ENCODE measurements at places on chromosomes 12 and 14.

DNA sequence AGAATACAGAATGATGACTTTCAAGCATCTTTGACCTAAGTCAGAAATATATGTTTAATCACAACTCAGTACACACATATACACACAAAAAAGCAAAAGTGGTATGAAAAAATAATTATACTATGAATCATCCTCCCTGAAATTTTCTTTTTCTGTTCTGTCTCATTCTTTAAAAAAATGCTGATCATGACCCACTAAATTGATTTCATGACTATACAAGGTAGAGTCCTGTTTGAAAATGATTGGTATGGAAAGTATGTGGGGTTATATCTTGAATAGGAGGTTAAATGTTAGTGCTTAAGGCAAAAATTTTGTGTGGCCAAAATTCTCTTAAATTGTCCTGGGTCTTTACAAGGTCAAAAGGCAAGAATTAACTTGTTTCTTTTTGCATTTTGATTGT lies 80.4 kb downstream of the SUDS3 start:
- peak; percentile 13 for DNase-seq

DNA sequence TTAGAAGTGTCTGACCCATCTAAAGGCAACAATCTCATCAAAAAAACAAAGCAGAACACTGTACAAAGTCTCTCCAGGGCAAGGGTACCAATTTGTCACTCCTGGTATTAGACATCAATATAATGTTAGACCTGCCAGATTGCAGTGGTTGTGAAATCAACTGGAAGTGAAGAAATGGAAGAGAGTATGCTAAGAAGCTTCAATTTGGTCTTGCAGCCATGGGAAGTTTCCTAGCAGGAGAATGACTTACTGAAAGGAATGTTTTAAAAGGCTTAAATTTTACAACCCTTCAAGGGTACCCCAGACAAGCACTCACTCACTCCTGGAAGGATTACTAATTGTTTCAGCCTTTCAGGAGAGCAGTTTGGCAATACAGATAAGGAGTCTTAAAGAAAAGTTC lies 18.9 kb downstream of the LLPH start:
- DNase-seq, result no peak

GRCh38 chr14:79011920-79012204 lies 841.7 kb downstream of the NRXN3 start:
- DNase-seq, result peak; percentile 79

GRCh38 chr12:45893240-45893639 lies 97.1 kb downstream of the SCAF11 start:
- DNase-seq, result peak; percentile 53

DNA sequence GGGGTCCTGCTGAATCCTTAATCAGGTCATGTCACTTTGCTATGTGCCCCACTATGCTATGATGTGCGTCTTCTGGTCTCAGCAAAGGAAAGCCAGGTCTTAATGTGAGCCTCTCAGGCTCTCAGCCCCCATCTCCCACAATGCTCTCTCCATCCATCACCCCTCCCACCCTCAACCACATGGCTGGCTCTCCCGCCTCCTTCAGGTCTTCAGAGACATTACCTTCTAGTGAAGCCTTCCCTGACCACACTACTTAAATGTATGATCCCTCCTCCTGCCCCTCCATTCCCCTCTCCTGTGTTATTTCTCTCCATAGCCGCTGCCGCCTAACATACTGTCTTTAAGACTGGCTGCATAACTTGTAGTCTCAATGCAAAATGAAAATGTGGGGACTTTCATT lies 50.5 kb downstream of the KRT80 start:
- DNase-seq, result peak; percentile 40

- no peak for DNase-seq
These were observed 116.5 kb downstream of the BTG1 start for GRCh38 chr12:92029136-92029535.

- DNase-seq, result no peak
These were observed 35.5 kb upstream of the TESC start for GRCh38 chr12:117134721-117135120.

- peak; percentile 91 for DNase-seq
These were observed 1.1 kb upstream of the FERMT2 start for GRCh38 chr14:52951681-52952554.

GRCh38 chr12:58443981-58444371 lies 476.3 kb downstream of the LRIG3 start:
- no peak for DNase-seq

DNA sequence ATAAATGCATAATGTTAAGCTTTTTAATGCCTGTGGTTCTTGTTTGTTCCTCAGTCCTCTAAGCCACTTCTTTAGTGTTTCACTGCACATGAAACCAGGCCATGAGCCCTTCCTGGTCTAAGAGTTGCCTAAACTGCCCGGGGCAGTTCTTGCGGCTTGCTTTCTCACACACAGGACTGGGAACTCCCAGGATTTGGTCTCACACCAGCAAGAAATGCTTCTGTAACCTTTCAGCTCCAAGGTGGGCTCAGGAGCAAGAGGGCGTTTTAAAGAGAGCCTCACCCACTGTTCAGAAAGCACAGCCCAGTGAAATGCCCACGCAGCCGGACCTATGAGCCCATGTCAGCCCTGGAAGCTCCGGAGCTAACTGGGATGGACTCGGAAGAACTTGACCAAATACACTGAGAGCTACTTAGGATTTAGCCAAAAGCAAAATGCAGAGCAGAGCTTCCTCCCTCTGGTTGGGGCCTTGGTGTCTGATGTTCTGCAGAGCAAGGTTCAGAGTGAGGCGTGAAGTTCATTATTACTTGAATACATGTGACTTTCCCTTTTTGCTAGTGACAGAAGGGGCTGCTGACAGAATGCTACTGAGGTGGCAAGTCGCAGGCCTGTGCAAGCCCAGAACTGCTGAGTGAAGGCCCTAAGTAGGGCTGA lies 23.4 kb downstream of the SLC25A29 start:
- no peak for DNase-seq

DNA sequence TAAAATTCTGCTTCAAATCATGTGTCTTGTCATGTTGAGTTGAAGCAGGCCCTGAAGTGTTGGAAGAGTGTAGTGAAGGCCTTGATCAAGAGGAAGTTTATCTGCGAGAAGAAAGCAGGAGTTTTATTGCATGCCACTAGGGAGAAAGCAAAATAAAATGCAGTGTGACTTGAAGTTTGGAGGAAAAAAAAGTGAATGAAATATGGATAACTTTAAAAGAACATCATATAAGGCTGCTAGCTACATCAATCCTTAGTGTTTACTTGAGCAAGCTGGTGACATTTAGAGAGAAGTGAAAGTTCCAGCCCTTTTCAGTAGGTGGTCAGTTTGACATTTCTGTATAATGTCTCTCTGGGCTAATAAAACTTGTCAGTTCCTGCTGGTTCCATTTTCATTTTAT lies 841.1 kb downstream of the TMTC2 start:
- no peak for DNase-seq

DNA sequence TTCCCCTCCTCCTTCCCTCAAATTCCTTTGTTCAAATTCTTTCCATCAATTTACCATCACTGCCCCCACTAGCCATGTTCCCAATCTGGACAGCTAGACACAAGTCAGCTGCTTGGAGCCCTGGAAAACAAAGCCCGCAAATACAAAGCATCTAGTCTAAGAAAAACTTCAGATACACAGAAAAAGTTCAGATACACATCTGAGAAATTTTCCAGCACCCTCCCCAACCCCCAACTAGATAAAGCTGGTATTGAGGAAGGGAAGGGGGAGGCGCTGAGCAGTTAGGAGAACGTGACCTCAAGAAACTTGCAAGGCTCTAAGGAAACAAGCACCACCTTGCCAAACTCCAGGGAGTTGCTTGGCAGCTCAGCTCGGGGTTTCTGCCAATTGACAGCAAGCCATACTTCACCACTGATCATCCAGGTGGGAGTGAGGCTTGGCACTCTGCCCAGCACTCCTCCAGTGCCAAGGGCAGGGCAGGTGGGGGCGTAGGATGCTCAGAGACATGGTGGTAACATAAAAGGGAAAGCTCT lies 5.1 kb upstream of the CNIH1 start:
- no peak for DNase-seq

- no peak for DNase-seq
These were observed 135.5 kb downstream of the GCH1 start for GRCh38 chr14:54767139-54767431.

- DNase-seq, result peak; percentile 73
These were observed 114.7 kb upstream of the CRY1 start for GRCh38 chr12:107207931-107208525.

DNA sequence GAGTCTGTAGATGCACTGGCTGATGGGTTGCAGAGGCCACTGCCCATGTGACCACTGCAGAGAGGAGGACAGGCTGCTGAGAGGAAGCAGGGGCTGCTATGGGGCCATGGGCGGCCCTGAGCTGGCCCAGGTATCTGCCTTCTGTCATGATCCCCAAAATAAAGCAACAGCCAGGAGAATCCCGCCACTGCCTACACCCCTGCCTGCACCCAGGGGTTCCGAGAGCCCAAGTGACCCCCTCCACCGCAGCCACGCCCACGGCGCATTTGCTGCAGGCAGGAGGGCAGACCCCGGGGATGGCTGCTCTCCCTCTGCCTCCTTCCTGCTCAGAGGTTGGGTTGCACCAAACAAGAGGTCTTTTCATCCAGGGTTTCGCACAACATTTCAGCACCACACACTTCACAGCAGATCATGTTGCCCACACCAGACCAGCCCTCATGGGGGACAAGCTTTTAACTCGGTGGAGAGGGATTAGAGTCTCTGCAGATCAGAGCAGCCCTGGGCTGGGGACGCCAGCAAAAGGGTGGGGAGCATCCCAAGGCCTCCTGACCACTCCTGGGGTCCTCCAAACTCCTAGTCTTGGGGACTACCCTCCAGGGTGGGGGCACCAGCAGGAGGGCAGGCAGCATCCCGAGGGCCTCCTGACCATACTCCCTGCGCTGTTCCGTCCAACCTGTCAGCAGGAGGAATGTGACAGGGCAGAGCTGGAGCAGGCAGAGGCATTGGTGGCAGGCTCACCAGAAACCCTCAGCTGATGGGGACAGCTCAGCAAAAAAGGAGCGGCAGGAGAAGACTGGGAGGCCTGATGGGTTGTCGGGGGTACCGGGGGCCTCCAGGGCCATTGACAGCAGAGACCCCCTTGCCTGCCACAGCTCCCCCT lies 14.1 kb downstream of the CCDC85C start:
- DNase-seq, result no peak

Data from ELR (cell line).